ENCODE measurements at places on chromosomes 6 and 20. TPM values are rescaled to one million over a fixed set of nuclear protein-coding genes. Genes with fewer than 3 reads are reported as not detected.

PPP1R18 gene
- total RNA-seq, result 32.1 TPM

OR2J3 gene
- not detected for total RNA-seq

HLA-DRB5 gene
- not detected for total RNA-seq

BFSP1 gene
- 3.6 TPM for total RNA-seq

NKX2-4 gene
- total RNA-seq, result not detected

RBPJL gene
- not detected for total RNA-seq

PLN gene
- 0.83 TPM for total RNA-seq
